ENCODE measurements at places on chromosomes 11 and 22. TPM values are rescaled to one million over a fixed set of nuclear protein-coding genes. Genes with fewer than 3 reads are reported as not detected.

- no peak for DNase-seq
Observed at GRCh38 chr11:40292721-40293508, 1166.5 kb downstream of the LRRC4C start.

The SIPA1 gene
- 103 TPM for total RNA-seq

The MYO7A gene
- 26.9 TPM for total RNA-seq

The P2RY6 gene
- total RNA-seq: 0.63 TPM

DNA sequence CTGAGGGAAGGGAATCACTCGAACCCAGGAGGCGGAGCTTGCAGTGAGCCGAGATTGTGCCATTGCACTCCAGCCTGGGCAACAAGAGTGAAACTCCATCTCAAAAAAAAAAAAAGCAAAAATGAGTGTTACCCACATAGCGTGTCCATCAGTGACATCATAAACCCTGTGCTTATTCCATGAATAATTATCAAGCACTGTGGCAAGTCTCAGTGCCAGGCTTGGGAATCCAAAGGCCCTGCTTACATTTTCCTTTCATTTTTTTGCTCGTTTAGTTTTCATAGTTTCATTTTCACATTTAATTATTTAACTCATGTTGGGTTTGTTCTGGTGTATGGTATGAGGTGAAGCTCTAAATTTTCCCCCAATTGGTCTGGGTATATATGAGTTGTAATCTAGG is 46.5 kb downstream of the NEU3 start:
- no peak for DNase-seq

DNA sequence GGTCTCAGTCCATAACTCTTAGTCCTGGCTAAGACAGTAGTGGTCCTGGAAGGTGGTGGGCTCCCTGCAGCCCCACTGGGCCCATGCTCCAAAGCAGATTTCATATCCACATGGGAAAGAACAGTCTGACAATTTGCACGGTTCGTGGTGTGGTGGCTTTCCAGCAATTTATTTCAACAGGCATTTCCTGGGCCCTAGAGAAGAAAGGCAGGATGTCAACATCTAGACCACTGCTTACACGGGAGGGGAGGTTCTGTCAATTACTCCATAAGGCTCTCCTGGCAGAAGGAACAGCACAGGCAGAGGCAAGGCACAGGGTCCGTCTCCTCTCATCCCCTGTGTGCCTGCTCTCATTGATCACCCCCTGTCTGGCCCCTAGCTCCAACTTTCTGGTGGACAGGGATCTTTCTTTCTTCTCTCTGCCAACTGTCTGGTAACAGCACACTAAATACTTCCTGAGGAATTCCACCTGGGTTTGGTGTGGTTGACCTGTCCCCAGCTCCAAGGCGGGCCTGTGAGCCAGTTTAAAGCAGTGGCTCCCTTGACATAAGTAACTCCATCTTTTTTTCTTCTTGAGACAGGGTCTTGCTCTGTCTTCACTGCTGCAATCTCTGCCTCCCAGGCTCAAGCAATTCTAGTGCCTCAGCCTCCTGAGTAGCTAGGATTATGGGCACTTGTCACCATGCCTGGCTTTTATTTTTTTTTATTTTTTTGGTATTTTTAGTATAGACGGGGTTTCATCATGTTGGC is 5.1 kb upstream of the A4GALT start:
- DNase-seq: no peak

GRCh38 chr11:10930972-10931760 is 73.3 kb upstream of the ZBED5 start:
- DNase-seq: peak; percentile 48

GRCh38 chr11:79617561-79617960 is 176.7 kb upstream of the TENM4 start:
- no peak for DNase-seq

GRCh38 chr22:19715188-19715930 is 1.1 kb downstream of the SEPTIN5 start:
- DNase-seq: no peak

DNA sequence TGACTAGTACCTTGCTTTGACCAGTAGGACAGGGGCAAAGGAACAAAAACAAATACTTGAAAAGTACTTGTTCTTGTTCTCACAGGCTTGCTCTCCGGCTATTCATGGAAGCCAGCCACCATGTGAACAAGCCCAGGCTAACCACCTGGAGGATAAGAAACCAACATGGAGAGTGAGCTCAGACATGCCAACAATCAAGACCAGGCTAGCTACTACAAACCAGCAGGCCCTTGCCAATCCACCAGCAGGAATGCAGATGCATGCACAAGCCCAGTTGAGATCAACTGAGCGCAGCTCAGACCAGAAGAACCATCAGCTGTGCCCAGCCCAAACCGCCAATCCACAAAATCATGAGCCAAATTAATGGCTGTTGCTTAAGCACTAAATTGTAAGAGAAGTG is 180.1 kb upstream of the ISX start:
- DNase-seq: no peak

The FAM76B gene
- total RNA-seq: 46.1 TPM

- DNase-seq: no peak
Observed at GRCh38 chr11:84963240-84963639, 663.9 kb downstream of the DLG2 start.

The OR52I2 gene
- total RNA-seq: not detected

- DNase-seq: no peak
Observed at GRCh38 chr11:12386745-12387144, 9.4 kb downstream of the PARVA start.

- no peak for DNase-seq
Observed at GRCh38 chr11:117823294-117823945, 1.1 kb downstream of the FXYD2 start.

DNA sequence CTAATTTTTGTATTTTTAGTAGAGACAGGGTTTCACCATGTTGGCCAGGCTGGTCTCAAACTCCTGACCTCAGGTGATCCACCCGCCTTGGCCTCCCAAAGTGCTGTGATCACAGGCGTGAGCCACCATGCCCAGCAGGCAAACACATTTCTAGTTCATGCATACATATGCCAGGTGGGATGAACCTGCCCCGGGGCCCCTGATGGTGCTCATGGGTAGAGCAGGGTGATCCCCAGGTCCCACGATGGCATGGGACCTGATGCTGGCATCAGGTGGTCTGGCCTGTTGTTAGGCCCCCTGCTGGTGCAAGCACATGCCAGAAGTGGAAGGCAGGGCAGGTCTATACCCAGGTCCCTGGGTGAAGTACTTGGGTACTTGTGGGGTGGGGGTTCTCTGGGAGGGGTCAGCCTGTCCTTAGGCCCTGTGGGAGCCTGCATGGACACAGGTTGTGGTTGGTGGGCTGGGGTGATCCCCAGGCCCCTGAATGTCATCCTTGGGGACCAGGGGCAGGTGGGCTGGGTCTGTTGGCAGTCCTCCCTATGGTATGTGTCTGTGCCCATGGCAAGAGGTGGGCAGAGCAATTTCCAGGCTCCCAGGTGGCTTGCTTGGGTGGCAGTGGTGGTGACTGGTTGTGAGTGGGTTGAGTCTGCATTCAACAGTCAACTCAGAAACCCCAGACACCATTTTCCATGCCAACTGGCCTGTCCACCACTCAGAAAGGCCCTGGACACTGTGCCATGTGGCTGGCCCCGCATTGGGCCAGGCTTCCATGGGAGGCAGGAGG is 9.6 kb upstream of the RGL4 start:
- no peak for DNase-seq

GRCh38 chr11:10669258-10670033 is 24.1 kb downstream of the IRAG1 start:
- no peak for DNase-seq

The ABCC8 gene
- total RNA-seq: 1.3 TPM

GRCh38 chr11:63489879-63490278 is 1.1 kb downstream of the PLAAT5 start:
- DNase-seq: no peak

GRCh38 chr22:30488121-30488520 is 16.3 kb upstream of the SEC14L3 start:
- no peak for DNase-seq

- DNase-seq: no peak
Observed at GRCh38 chr22:39449708-39450107, 7.1 kb upstream of the MGAT3 start.

DNA sequence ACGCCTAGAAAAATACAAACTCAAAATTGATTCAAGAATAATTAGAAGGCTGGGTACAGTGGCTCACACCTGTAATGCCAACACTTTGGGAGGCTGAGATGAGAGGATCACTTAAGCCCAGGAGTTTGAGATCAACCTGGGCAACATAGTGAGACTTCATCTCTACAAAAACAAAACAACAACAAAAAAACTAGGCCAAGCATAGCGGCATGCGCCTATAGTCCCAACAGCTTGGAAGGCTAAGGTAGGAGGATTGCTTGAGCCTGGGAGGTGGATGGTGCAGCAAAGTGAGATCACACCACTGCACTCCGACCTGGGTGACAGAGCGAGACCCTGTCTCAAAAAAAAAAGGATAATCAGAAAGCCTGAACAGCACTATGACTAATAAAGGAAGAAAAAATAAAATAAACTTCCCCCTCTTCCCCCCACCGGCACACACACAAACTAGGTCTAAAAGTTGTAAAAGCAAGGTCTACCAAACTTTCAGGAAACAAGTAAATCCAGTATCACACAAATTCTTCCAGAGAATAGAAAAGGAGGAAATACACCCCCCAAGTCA is 35.8 kb downstream of the RRAS2 start:
- DNase-seq: no peak

- DNase-seq: no peak
Observed at GRCh38 chr11:116283300-116283699, 489.5 kb downstream of the BUD13 start.

The MMP11 gene
- total RNA-seq: 6.5 TPM

- no peak for DNase-seq
Observed at GRCh38 chr11:36156161-36156816, 132.9 kb downstream of the COMMD9 start.

GRCh38 chr11:108975641-108976071 is 310.8 kb downstream of the DDX10 start:
- no peak for DNase-seq

DNA sequence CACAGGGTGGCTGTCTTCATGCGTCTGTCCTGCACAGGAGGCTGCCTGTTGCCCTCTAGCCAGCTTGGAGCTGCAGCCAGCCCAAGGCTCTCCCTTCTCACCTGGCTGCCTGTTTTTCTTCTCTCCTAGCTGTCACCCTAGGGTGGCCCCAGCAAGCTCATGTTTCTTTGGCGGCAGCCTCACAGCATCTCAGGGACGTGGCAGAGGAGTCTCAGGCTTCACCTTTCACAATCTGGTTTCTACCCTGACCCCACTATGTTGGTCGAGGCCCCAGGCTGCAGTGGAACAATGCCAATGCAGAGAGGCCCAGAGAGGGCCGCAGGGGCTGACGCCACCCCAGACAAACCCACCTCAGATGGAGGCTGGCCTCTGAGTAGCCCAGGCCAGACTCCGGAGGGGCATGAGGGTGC is 2.5 kb upstream of the CLDN5 start:
- no peak for DNase-seq
